Occipital lobe (tissue), 3 donors: ENCODE measurements at places on chromosomes 2 and 18.

- no peak for DNase-seq
Measured at GRCh38 chr18:61738488-61738887, 154.3 kb downstream of the RNF152 start.

- no peak for DNase-seq
Measured at GRCh38 chr2:100247256-100248043, 74.9 kb downstream of the LONRF2 start.

- no peak for DNase-seq
Measured at GRCh38 chr2:203824057-203824456, 43.5 kb upstream of the CTLA4 start.

- DNase-seq: no peak
Measured at GRCh38 chr2:37877457-37878315, 47.4 kb upstream of the RMDN2 start.

GRCh38 chr2:99634234-99634633 is 144.4 kb upstream of the REV1 start:
- no peak for DNase-seq

DNA sequence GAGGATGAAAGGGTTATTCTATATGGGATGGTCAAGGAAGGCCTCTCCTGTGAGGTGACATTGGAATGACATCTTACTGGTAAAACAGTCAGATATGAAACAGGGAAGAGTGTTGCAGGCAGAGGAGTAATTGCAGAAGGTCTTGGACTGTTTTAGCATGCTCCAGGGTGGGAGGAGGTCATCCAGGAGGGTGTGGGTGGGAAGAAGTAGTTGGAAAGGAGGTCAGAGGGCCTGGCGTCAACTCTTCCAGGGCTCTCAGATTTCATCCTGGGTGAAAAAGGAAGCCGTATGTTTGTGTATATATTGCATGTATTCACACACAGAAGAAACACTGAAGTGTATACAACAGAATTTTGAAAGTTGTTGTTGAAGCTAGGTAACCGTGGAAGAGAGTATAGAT is 48.2 kb downstream of the ATP9B start:
- DNase-seq: no peak

DNA sequence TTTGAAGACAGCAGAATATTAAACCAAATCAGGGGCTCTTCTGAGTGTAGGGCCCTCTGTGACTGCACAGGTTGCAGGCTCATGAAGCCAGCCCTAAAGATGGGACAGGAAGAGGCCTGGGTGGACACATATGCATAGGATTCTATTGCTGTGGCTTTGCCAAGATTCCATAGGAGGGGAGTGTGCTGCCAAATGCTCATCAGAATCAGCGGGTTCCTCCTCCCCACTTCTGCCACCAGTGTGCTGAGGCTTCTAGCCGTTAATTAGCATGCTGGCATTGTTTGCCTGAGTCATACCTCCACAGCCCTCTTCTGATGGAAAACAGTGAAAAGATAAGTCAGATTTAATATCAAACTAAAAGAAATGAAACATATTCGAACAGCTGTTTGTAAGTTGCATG is 103.9 kb upstream of the TMEFF2 start:
- peak; percentile 11 for DNase-seq

- DNase-seq: no peak
Measured at GRCh38 chr2:38605298-38605830, 2.6 kb upstream of the HNRNPLL start.
